ENCODE measurements at places on chromosomes 1 and 21. TPM values are rescaled to one million over a fixed set of nuclear protein-coding genes. Genes with fewer than 3 reads are reported as not detected.

- DNase-seq, result no peak
Observed at GRCh38 chr1:20187103-20187812, 940 bp upstream of the PLA2G2C start.

DNA sequence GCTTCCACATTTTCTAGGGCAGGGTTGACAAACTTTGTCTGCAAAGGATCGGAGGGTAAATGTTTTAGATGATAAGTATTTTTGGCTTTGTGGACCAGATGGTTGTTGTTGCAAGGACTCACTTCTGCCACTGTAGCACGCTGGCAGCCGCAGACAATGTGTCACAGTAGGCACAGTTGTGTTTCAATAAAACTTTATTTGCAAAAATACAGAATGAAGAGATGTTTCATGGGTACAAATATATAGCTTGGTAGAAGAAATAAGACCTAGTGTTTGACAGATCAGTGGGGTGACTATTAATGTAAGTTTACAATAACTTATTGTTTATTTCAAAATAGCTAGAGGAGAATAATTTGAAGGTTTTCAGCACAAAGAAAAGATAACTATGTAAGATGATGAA is 127.8 kb downstream of the GRIK3 start:
- no peak for DNase-seq

GRCh38 chr21:34548781-34549376 is 36.9 kb upstream of the KCNE1 start:
- DNase-seq, result no peak

- no peak for DNase-seq
Observed at GRCh38 chr1:184627007-184627341, 127.7 kb downstream of the EDEM3 start.

The NTNG1 gene
- polyA plus RNA-seq, result 8.5 TPM

DNA sequence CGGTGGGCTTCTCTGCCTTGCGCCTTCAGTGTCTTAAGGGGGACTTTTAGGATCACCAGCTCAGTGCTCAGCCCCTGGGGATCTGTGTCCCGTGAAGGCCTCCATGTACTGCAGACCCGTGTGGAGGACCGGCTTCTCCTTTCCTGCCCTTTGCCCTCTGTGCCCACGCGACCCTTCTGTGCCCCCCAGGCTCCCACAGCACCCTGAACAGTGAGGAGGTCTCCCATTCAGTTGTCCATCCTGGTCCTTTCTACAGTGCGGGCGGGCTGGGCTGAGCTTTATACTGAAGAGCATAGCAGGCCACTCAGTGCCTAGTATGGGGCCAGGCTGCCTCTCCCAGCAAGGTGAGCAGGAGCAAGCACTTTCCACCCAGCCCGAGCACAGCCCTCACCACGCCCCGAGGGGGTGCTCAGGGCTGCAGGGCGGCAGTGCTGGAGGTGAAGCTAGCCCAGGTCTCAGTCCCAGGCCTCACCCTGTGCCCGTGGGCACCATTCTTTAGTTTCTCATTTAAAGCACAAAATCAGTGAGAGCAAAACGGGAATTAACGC is 7.6 kb upstream of the TFF1 start:
- no peak for DNase-seq

DNA sequence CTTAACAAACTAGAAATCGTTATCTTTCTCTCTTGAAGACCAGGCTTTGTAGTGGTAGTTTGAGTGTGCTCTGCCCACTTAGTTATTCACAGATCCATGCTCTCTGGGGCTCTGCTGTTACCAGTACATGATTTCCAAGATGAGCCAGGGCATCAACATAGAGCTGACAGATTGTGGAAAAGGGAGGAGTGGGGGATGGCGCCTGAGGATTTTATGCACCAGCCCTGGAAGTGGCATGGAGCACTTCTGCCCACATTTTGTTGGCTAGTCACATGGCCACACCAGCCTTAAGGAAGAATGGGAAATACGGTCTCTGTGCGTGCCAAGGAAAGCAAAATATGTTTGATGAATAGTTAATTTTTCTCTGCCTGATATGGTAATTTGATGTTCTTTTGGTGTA is 18.2 kb downstream of the TSNAX start:
- DNase-seq, result no peak

DNA sequence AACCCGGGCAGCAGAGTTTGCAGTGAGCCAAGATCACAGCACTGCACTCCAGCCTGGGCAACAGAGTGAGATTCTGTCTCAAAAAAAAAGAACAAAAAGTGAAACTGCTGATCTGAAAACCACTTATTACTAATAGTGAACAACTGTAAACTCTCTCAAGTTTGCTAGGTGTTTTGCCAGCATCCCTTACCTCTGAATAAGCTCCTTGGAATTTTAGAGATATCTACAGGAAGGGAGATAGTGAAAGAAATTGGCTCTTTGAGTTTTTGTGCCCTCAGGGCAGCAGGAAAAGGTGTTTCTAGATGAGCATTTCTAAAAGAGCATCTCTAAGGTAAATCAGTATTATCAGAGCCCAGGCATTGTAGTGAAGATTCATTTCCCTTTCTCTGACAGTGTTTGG is 27.1 kb downstream of the PARK7 start:
- DNase-seq, result no peak

The SLC1A7 gene
- not detected for polyA plus RNA-seq

DNA sequence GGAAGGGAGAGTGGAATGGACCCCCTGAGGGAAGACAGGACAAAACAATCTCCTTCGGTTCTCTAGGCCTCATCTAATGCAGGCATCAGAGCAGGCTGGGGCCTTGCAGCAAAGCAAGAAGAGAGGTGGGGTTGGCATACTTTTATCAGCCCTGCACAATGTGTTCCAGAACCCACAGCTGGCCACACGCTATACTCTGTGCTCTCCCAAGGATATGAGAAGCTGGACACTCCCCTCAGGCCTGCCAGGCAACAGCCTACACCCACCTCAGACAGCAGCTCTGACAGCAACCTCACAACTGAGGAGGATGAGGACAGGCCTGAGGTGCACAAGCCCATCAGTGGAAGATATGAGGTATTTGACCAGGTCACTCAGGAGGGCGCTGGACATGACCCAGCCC is 27.3 kb downstream of the LY9 start:
- DNase-seq, result no peak

DNA sequence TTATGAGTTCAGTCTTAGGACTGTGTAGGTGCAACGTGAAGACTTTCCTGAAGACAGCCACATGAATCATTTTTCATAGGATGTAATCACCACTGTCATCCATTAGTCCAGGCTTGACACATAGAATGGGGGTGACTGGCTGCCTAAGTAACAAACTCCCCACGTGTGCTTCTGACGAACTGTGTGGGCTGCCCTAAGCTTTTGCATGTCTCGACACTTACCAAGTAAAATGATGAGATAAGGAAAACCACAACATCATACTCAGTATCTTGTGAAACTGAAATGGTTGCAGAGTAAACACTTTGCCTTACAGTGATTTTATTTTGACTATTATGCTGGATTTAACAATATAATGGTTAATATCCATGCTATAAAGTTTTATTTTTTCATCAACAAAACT is 19.5 kb downstream of the ERG start:
- peak; percentile 91 for DNase-seq

The CACHD1 gene
- polyA plus RNA-seq, result 1.6 TPM

The NCAM2 gene
- polyA plus RNA-seq, result 0.23 TPM

The MMEL1 gene
- polyA plus RNA-seq, result 0.15 TPM

DNA sequence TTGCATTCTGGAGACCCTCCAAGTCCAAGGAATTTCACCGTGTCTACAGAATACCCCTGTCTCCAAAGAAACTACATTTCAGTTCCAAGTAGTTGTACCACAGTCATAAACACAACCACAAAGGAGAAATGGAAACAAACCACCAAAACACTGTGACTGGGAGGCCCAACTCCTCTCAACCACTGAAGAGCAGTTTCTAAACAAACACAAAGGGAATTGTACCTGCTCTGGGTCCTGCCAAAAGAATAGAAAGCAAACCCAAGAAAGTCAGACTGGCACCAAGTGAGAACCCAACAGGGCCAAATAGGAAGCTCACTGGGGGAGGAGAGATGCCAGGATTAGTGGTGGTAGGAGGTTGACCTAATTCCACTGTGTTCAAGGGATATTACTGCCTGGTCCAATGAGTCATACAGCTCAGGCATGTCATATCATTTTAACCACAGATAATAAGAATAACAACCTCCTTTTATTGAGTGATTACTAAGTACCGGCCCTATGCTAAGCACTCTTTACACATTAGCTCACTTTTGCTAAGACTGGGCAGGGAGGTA is 123.9 kb upstream of the PPP2R5A start:
- DNase-seq, result peak; percentile 52

GRCh38 chr1:9753121-9753531 is 70.6 kb downstream of the CLSTN1 start:
- DNase-seq, result no peak

The MTARC2 gene
- polyA plus RNA-seq, result 0.43 TPM

DNA sequence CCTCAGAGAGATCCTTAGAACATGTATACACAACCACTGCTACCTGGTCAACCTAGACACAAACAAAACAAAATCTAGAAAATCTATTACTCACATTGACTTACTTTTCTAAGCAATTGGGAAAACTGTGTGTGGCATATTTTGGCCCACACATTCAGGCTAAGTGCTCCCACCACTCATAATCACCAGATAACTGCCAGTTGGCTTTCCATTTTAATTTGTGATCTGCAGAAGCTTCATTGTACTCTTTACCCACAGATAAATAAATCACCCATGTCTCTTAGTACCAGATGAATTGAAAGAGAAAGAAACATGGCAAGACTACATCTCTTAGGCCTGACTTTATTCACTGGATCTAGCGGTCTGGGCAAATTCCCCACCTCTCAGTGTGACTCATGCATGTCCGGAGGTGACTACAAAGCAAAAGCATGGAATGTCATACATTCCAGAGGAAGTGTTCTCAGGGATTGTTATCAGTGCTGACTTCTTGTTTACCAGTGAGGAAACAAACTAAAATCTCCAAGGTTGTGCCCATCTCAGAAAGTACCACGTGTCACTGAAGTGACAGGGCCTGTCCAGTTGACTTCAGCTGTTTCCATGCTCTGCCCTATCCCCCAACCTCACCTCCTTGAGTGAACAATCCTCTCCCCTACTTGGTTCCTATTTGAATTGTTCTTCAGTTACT is 52.4 kb upstream of the BCL10 start:
- peak; percentile 81 for DNase-seq

The FAM3B gene
- polyA plus RNA-seq, result not detected

The OR2L8 gene
- polyA plus RNA-seq, result not detected

GRCh38 chr1:61052395-61053225 is 29.8 kb upstream of the NFIA start:
- DNase-seq, result no peak

GRCh38 chr1:203448521-203449061 is 27.0 kb upstream of the PRELP start:
- no peak for DNase-seq

DNA sequence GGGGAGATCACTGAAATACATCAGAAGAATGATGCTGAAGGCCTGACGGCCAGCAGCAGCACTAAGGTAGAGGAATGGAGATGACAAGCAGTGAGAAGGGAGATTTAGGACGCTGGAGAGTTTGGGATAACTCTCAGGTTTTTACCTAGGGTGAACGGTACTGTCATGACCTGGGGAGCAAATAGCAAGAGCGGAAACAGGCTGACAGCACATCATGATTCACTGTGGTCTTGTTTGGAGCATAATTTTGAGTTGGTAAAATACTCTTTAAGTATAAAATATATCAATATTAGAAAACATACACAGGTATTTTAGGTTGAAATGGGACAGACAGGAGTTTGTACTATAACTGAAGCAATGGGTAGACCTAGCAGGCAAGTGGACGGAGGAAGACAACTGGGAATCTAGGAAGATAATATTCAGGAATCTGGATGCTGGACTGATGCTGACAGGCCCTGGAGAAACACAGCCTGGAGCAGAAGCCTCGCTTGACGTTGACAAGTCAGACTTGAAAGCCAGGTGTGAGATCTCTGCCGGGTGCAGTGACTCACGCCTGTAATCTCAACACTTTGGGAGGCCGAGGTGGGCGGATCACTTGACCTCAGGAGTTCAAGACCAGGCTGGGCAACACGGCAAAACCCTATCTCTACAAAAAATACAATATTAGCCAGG is 33.3 kb downstream of the ALG14 start:
- DNase-seq, result no peak

DNA sequence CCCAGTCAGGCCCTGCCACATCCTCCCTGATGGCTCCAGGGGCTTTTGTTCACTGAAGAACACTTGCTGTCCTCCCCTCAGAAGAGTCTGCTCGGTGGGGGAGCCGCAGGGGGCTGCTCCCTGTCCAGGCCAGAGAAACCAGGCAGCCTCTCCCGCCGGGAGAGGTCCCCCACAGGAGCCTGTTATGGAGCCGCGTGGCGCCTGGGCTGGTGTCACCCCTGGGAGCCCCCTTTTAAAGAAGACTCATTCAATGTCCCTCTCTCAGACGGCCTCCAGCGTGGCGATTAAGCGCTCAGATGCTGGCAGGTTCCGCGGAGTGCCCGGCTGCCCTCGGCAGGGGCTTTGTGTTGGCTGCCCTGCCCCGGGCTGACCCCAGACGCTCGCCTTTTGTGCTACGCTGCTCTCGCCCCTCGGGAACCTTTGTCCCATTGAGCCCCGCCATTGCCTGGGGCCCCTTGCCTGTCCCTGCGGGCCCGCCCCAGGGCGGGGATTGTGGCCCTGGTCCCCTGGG is 43.1 kb downstream of the SKI start:
- no peak for DNase-seq

The GPATCH2 gene
- 9.1 TPM for polyA plus RNA-seq

DNA sequence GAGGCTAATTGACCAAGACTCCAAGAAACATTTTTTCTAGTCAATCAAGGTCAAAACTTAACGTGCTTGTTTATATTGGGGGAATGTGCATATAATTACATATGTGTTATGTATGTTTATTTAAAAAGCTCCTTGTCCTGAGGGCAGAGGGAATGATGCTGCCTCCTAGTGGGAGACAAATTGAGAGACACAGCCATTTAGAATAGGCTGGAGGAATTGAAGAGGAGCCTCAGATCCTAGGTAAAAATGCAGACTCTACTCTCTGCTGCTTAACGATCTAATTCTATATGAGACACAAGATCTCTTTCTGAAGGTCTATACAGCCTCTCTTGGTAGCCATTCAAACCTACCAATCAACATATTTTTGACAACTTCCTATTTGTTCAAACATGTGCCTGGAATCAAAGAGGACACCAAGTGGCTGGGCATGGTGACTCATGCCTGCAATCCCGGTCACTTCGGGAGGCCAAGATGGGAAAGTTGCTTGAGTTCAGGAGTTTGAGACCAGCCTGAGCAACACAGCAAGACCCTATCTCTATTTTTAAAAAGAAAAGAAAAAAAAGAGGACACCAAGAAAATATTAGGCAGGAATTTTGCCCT is 136.6 kb upstream of the ZNF648 start:
- DNase-seq, result no peak

- DNase-seq, result no peak
Observed at GRCh38 chr1:100988121-100988520, 37.5 kb downstream of the DPH5 start.

The NUDT4B gene
- polyA plus RNA-seq, result 8.7 TPM

The CRNN gene
- 0.05 TPM for polyA plus RNA-seq
